ENCODE measurements at places on chromosomes 5 and 9. TPM values are rescaled to one million over a fixed set of nuclear protein-coding genes. Genes with fewer than 3 reads are reported as not detected.
A peak's percentile ranks its signal among the peaks of the same experiment; 100 is the strongest.

GRCh38 chr5:124262991-124263571 is 483.4 kb downstream of the ZNF608 start:
- DNase-seq: no peak

DNA sequence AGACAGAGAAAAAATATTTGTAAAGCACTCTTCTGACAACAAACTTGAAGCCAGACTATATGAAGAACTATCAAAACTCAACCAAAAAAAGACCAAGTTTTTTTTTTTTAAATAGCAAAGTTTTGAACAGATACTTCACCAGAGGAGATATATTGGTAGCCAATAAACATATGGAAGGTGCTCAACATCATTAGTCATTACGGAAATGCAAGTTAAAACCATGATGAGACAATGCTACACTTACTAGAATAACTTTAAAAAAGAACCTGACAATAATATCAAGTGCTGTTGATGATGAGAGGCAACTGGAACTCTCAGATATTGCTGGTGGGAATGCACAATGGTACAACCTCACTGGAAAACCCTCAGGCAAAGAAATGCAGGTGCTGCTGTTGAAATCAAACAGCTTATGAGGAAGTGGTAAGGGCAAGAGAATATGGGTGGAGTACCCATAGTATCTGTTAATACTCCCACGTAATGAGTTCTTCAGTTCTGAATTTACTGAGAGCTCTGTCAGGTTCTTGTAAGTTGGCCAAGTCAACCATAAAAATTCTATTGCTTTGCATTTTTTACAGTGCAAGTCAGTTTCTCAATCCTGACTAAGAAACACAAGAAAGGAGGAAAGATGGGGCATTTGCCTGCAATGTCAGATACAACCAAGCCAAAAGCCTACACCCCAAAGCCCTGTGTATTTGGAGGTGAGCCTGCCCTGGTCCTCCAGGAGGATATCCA is 87.3 kb upstream of the GNAQ start:
- DNase-seq: no peak

GRCh38 chr5:163439092-163439425 is 1.7 kb downstream of the CCNG1 start:
- DNase-seq: peak; percentile 33

- peak; percentile 81 for DNase-seq
Measured at GRCh38 chr9:36407122-36407723, 7.2 kb upstream of the RNF38 start.

DNA sequence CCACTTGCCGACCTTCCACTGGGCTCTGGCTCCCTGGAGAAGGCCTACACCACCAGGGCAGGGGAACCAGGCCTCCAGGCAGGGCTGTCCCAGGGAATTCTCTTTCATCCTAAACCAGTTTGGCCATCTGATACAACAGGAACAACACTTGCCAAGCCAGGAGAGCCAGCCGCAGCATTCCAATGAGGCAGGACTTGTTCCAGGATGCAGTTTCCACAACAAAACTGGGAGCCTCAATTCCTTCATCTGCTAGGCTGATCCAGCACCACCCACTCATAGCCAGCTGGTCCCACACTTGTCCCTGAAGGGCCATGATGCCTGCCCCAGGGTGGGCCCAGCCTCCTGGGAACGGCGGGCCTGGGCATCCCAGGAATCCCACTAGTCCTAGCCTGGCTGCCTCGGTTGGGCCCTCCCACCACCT is 26.0 kb downstream of the BICD2 start:
- no peak for DNase-seq

GRCh38 chr5:55173687-55174230 is 782 bp upstream of the CDC20B start:
- DNase-seq: peak; percentile 68

DNA sequence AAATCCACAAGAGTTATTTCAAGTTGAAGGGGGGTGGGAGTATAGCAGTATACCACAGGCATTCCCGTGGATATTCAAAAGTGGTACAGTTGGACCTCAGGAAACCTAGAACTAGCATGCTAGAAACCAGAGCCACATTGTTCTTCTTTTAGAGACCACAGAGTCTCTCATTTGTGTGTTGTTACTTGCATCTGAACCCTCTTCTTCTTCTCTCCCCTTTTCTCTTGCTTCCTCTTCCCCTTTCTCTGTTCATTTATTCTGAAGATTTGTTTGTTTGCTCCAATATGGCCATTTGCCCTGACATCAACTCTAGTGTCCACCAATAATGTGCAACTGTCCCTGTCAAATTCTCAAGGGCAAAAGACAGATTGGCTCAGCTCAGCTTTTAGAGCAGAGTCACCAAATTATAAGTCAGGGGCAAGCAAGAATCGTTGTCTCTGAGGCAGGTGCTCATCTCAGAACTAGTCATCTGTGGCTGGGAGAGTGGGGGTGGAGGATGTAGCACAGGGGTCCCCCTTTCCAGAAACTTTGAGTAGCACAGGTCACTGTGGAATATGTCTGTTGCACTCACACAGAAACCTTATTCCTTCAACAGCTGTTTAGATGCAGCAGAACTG is 321.1 kb downstream of the ARRDC3 start:
- DNase-seq: no peak

- DNase-seq: no peak
Measured at GRCh38 chr5:78592735-78593386, 55.7 kb downstream of the LHFPL2 start.

- DNase-seq: no peak
Measured at GRCh38 chr9:16180546-16180945, 627.7 kb downstream of the CCDC171 start.

DNA sequence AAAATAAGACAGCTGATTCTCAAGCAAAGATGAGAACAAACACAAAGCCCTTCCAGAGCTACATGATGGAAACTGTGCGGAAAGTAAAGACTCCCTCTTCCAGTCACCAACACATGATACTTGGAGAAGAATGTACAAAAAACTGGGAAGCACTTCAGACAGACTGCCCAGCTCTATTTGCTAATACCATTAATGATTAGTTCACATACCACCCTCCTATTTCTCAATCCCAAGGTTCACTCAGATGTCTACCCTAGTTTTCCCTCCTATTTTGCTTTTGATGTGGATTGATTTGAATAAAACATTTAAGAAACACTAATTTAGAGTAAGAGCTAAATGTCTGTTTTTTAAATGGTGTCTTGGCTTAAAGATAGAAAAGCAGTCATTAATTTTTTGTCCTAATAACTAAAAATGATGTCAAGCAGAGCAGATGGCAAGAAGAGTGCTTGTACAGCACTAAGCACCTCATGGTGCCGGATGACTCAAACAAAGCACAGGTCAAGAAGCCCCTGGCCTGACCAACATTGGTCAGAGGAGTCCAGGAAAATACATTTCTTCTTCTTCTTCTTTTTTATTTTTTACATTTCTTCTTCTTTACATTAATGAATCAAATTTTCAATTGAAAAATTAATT is 639.4 kb downstream of the PDE4D start:
- no peak for DNase-seq

DNA sequence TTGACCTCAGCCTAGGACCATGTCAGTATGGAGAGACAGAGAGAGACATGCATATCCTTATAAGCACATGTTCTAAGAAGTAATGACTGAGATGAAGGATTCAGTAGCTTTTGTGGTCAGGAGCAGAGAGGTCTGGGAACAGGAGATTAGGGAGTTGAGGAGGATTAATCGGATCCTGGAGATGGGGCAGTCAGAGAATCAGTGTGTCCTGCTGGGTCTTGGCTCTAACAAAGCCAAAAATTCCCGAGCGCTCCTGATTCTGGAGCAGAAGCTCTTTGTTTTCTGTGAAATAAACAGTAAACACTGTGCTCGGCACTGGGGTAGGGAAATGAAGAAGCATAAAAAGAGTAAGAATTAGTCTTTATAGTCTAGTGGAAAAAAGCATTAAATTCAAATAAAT is 520.0 kb upstream of the CLINT1 start:
- DNase-seq: peak; percentile 50

DNA sequence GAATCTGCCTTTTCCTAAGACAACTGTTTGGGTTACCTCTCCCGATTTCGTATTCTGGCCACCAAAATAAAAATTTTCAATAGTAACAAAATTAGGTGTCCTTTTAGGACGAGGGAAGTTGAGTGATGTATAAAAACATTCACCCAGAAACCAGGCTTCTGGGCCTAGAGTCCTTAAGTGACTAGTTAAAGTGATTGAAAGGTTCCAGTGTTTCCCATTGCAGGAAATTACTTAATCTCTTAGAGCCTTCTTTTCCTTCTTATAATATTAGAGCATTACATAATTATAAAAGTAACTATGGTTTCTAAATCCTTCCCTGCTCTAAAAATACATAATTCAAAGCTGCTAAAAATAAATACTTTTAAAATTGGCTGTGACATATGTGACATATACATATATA is 7.3 kb downstream of the MCIDAS start:
- no peak for DNase-seq

DNA sequence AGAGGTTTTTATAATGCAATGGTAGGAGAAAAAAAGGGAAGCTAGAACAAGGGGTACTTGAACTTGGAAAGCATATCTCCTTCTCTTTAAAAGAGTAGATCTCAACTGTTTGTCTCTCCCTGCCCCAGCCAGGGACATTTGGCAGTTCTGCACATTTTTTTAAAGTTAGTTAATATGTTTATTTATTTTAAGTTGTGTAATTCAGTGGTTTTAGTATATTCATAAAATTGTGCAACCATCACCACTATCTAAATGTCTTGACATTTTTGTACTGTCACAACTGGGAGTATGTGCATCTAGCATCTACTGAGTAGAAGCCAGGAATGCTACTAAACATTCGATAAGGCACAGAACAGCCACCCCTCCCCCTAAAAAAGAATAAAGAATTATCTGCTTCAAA is 103.5 kb upstream of the DPYSL3 start:
- no peak for DNase-seq

Gene CYFIP2
- total RNA-seq: 22.6 TPM

Gene CNTLN
- total RNA-seq: 9.1 TPM

Gene IRGM
- total RNA-seq: not detected

Gene GARNL3
- total RNA-seq: 14.3 TPM

Gene OR1B1
- not detected for total RNA-seq

Gene ARL14EPL
- not detected for total RNA-seq

Gene DEPDC1B
- total RNA-seq: 223 TPM

Gene RUSC2
- 19.1 TPM for total RNA-seq

Gene SH3GLB2
- 43.6 TPM for total RNA-seq

Measured in G401 (cell line).